Articular chondrocyte of knee joint (primary cell): ENCODE measurements at places on chromosomes 1 and 21. TPM values are rescaled to one million over a fixed set of nuclear protein-coding genes. Genes with fewer than 3 reads are reported as not detected.

The WNT3A gene
- total RNA-seq = not detected in 2 replicates

The IVL gene
- 0.11 TPM in 1 of 2 replicates, not detected in the other for total RNA-seq

The KRTAP6-1 gene
- total RNA-seq = not detected in 2 replicates

The GSTM3 gene
- 106 and 111 TPM in 2 replicates for total RNA-seq

The SFPQ gene
- 196 and 218 TPM in 2 replicates for total RNA-seq

The VANGL2 gene
- total RNA-seq = not detected in 2 replicates

The ATP1A4 gene
- total RNA-seq = not detected in 2 replicates

The OLFML3 gene
- 86.6 and 104 TPM in 2 replicates for total RNA-seq

The HMCN1 gene
- total RNA-seq = 36.2 and 76.6 TPM in 2 replicates

The S100A8 gene
- not detected in 2 replicates for total RNA-seq

The RORC gene
- total RNA-seq = 0.22 and 0.39 TPM in 2 replicates

The KCNN3 gene
- total RNA-seq = under 0.01 and 0.11 TPM in 2 replicates

The AXDND1 gene
- 0.54 and 3.8 TPM in 2 replicates for total RNA-seq

The OLIG2 gene
- total RNA-seq = not detected in 2 replicates
